Activated gamma-delta T cell (primary cell): ENCODE measurements at places on chromosomes 12 and 14.
A peak's percentile ranks its signal among the peaks of the same experiment; 100 is the strongest.

DNA sequence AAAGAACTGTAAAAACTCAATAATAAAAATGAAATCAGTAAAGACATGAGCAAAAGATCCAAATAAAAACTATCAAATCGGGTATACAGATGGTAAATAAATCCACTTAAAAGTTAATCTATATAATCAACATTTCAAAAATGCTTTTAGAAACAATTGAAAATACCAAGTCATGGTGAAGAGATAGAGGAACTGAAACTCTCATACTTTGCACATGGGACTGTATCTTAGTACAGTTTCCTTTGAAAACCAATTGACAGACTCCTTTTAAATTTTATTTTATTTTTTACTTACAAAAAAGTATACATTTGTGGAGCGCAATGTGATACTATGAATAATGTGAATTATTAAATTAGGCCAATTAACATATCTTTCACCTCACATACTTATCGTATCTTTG lies 98.6 kb upstream of the FAR2 start:
- no peak for DNase-seq

DNA sequence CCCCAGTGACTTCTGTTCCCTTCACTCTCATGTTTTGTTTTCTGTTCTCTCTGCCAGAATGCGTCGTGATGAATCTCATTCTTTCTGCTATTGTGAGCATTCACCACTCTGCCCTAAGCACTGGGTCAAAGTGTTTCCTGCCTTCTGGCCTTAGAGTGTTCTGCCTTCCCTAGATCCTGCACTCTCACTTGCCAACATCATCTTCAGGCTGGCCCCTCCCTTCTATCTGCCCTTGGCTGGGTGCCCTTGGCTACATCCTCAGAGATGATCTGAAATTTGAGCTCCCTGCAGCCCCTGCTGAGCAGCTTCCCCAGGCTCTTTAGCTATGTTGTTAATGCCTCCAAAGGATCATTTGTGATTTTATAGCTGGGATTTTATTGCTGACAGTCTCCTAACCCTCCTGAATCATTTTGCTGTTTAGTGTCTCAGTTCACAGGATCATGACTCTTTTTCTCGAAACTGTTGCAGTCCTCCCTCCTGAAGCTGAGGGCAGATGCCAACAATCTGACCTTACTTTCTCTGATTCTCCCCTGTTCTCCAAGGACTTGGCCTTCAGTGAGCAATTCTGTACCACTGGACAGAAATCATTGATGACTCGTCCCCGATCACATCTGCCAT lies 4.5 kb downstream of the DHRS2 start:
- no peak for DNase-seq

- DNase-seq, result no peak
These were observed 493.6 kb downstream of the PCNX1 start for GRCh38 chr14:71400871-71401321.

- peak; percentile 15 for DNase-seq
These were observed 3.2 kb downstream of the USP44 start for GRCh38 chr12:95548056-95548538.
